ENCODE measurements at places on chromosomes 4 and X. TPM values are rescaled to one million over a fixed set of nuclear protein-coding genes. Genes with fewer than 3 reads are reported as not detected.

Gene CSAG3
- total RNA-seq = not detected

Gene FMR1NB
- not detected for total RNA-seq

Gene GUCY1A1
- total RNA-seq = 67.1 TPM

Gene FAM149A
- 17.3 TPM for total RNA-seq

Gene TLL1
- total RNA-seq = 2.0 TPM

DNA sequence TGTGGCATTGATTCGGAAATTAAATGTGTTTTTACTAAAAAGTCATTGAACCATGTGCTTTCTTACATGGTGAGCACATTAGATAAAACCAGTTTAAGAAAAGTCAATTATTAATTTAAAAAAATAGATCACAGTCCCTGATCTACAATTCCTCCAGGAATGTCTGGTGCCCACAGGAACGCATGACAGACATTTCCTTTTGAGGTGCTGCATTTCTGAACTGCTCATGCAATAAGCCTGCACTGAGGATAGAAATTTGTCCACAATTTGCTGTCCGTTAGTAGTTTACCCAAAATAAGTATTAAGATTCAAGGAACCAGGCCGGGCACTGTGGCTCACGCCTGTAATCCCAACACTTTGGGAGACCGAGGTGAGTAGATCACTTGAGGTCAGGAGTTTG, 8.2 kb upstream of the ADAMTS3 start:
- no peak for DNase-seq

DNA sequence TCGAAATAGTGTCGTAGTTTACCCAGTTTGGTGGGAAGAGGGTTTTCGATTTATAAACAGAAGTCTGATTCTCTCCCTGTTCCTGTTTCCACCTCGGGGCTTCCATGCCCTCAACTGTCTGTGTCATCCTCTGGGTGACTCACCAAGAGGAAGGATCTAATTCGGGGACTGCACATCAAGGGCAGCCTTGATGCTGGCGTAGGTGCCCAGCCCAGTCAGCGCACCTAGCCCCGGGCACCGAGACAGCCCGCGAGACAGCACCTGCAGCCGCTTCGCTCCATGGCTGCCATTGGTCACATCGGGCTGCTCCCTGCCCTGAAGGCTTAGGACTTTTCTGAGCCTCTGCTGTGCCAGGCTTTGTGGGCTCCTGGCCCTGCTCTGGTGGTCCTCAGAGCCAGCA, 7.7 kb downstream of the ABCD1 start:
- DNase-seq = no peak

DNA sequence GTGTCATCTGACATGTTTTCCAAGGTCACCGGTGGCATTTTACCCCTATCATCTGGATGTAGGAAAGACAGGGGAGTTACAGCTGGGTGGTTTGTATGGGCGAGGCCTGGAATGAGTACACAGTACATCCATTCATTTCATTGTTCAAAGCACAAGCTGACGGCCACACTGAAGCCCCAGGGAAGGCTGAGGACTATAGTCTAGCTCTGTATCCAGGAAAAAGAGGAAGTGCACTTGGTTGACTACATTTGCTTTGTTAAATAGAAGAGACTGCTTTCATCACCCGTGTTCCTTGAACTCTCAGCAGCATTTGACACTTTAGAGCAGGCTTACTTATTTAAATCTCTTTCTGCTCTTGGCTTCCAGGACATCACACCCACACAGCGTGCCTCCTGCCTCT, 1041.0 kb upstream of the TENM3 start:
- no peak for DNase-seq

DNA sequence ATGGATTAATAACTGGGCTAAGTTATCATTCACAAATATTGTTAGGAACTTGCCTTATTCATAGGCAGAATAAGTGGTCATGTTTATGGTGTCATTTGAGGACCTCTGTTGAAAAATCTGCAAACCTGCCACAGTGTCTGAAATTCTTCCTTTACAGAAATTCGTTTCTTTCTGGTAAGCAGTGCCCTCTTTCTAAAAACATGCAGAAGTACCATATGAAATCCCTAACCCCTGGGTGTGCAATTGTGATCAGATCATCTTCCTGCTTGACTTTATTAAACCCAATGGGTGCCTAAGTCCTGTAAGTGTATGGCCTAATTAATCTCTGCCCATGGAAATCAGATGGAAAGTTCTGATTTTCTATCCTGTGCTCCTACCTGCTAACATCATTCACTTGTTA, 4.4 kb upstream of the HTATSF1 start:
- DNase-seq = no peak

GRCh38 chr4:165118256-165118909, 5.7 kb upstream of the TMEM192 start:
- DNase-seq = no peak

DNA sequence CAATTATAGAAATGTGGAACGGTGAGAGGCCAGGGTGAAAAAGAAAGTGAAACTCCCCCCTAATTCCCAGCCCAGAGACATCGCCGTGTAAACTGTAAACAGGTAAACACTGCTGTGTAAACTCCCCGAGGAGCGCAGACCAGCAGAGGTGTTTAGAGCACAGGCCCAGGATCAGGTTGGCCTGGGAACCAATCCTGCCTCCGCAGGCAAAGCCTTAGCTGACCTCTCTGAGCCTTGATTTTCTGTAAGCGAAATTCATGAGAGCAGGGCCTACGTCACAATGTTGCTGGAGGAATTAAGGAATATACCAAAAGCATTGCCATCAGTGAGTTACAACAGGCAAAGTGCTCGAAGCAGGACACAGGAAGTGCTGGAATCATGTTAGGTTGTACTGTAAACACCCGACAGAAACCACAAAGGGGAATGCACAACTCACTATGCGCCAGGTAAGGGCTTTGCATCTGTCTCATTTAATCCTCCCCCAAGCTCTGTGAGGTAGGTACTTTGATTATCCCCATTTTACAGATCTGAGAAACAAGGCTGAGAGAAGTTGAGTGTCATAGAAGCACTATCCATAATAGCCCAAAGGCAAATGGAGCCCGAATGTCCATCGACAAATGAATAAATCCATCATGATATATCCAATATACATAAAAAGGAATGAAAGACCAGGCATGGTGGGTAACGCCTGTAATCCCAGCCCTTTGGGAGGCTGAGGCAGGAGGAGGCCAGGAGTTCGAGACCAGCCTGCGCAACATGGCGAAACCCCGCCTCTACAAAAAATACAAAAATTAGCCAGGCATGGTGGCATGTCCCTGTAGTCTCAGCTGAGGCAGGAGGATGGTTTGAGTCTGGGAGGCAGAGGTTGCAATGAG, 30.7 kb upstream of the KIAA0232 start:
- no peak for DNase-seq

DNA sequence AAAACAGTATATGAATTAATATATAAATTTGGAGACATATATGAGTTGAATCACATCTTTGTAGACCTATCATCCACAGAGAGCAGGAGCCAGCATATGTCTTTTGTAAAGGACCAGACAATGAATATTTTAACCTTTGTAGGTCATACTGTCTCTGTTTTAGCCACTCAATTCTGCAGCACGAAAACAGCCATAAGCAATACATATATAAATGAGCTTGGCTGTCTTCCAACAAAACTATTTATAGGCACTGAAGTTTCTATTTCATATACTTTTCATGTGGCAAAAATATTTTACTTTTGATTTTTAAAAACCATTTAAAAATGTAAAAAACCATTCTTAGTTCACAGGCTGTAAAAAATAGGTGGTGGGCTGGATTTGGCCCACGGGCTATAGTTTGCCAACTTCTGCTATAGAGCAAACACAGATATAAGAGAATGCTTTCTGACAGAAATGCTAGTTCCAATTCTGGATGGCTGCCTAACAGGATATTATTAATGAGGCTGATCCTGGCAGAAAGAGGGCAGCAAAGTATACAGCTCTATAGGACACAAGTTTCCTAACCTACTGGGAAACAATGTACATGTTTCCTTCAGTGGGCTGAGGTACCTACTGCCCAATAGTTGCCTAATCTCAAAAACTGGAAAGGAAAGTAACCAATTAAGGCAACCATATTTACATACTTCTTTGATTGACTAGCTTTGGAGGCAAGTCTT, 58.1 kb upstream of the UCP1 start:
- DNase-seq = no peak

DNA sequence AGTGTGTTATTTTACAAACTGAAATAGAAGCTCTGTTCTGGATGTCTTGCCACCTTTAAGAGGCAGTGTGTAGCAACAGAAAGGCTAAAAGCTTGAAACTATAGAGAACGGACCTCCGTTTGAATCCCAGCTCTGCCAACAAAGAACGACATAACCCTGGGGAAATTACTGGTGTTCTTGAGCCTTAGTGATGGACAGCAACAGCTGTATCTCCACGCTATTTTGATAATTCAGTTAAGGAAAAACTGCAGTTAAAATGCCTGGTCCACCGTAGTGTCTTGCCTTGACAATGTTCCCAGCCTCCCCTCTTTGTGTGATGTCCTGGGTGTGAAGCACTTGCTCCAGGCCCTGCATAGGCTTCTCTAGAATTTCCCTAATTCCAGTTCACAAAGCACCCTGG, 256.8 kb upstream of the HS3ST1 start:
- no peak for DNase-seq

- peak; percentile 34 for DNase-seq
Observed at GRCh38 chr4:82865592-82865991, 25.4 kb downstream of the SEC31A start.

GRCh38 chr4:83010111-83010521, 507 bp downstream of the LIN54 start:
- DNase-seq = no peak

GRCh38 chr4:51845711-51846110, 2.8 kb downstream of the DCUN1D4 start:
- no peak for DNase-seq

GRCh38 chrX:67780694-67781109, 236.9 kb downstream of the AR start:
- peak; percentile 73 for DNase-seq

- DNase-seq = no peak
Observed at GRCh38 chrX:63929608-63930007, 144.6 kb upstream of the ARHGEF9 start.

DNA sequence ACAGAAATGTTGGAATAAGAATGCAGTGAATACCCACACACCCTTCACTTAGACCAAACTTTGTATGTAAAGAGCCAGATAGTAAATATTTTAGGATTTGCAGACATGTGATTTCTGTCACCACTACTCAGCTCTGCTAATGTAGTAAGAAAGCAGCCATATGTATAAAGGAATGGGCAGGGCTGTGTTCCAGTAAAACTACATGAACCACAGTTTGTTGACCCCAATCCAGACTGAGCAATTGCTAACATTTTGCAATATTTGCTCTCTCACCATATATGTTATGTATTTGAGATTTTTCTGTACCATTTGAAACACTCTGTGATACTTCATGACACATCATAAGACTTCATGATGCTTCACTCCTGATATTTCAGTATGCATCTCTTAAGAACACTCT, 32.0 kb upstream of the TBC1D1 start:
- no peak for DNase-seq

DNA sequence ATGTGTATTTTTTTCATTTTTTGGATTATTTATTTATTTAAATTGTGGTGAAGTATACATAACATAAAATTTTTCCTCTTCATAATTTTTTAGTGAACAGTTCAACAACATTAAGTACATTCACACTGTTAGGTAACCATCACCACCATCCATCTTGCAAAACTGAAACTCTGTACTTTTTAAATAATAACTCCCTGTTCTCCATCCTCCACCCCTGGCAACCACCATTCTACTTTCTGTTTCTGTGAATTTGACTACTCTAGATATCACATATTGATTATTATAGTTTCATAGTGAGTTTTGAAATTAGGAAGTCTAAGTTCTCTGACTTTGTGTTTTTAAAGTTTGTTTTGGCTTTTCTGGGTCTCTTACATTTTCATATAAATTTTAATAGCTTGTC, 89.3 kb upstream of the STX18 start:
- DNase-seq = no peak

- DNase-seq = no peak
Observed at GRCh38 chr4:39702716-39703115, 4.8 kb downstream of the UBE2K start.

- DNase-seq = no peak
Observed at GRCh38 chr4:114040319-114041116, 61.1 kb upstream of the ARSJ start.

DNA sequence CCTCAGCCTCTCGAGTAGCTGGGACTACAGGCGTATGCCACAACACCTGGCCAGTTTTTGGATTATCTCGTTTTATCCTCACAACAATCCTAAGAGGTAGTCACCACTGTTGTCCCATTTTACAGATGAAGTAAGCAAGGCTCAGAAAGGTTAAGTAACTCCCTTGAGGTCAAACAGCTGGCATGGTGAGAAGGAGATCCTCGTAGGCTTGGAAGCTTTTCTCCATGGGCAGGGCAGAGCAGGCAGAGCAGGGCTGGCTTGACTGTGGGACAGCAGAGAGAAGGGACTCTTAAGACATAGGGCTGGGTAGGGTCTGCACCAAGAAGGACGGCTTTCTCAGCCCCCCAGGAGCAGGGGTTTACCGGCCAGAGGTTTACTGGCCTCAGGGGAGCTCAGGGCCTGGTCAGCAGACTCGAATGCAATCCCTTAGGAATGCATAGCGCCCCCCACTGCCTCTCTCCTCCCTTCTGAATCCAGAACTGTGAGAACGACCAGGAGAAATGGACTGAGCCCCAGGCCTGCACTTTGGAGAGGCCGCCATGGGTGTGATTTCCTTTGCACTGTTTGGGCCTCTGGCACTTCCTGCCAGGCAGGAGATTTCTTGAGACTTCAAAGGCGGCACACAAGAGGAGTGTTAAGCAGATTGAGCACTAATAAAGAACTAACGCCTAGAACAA, 14.0 kb upstream of the CDKN2AIP start:
- no peak for DNase-seq

- no peak for DNase-seq
Observed at GRCh38 chrX:49303346-49303745, at the start of gene GAGE10. GAGE10 (plus strand) TSS chrX:49303646; CDS start chrX:49304860, 1,214 bp downstream.

GRCh38 chrX:102599951-102600579, 750 bp downstream of the ARMCX5 start:
- no peak for DNase-seq

- no peak for DNase-seq
Observed at GRCh38 chrX:33211356-33212260, at the start of gene DMD. DMD (minus strand) TSS chrX:33211549; CDS start chrX:33211312, 237 bp downstream.
